Cortex of kidney (tissue), 1 donor: ENCODE measurements at places on chromosomes 6 and 20.

GRCh38 chr6:163952005-163952404, 537.5 kb downstream of the QKI start:
- no peak for DNase-seq

- no peak for DNase-seq
These were observed 30.1 kb upstream of the TAGAP start for GRCh38 chr6:159074876-159075275.

DNA sequence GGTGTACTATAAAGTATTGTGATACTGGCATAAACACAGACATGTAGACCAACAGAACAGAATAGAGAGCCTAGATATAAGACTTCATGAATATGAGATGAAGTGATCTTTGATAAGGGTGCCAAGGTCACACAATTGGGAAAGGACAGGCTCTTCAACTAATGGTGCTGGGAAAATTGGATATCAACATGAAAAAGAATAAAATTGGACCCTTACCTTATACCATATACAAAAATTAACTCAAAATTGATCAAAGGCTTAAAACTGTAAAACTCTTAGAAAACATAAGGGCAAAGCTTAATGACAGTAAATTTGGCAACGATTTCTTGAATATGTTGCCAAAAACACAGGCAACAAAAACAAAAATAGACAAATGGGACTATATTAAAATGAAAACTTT, 44.8 kb upstream of the TRAM2 start:
- no peak for DNase-seq

- DNase-seq = no peak
These were observed 6.1 kb downstream of the MYL9 start for GRCh38 chr20:36547186-36548005.

DNA sequence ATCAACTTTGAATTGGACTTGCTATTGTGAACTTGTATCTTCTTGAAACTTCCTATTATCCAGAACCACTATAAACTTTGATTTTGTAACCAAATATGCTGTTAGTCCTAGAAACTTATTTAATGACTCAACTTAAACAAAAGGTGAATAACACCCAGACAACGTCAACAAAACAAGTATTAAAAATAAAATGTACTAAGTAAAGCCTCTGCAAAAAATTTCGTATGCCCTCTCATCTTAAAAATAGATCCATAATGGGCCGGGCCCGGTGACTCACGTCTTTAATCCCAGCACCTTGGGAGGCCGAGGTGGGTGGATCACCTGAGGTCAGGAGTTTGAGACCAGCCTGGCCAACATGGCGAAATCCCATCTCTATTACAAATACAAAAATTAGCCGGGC, 401.7 kb downstream of the ESR1 start:
- DNase-seq = no peak

DNA sequence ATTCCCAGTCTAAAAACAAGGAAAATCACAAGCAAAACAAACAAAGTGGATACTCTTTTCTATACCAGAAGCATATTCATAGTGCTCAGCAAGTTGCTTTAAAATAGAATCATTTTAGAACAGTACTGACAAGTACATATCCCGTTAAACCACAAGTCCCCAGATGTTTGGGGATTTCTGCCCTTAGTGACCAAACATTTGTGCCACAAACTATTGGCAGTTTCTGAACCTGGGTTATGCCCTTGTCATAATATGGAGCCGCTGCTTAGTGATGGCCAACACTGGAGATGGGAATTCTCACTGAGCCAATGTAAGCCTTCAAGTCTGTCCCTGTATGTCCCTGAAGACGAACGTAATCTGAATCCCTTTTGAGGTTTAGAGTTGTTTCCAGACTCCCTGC, 436.7 kb upstream of the JAG1 start:
- no peak for DNase-seq

GRCh38 chr6:141359953-141360352, 772.8 kb upstream of the GJE1 start:
- no peak for DNase-seq

GRCh38 chr6:9699888-9700287, 715.0 kb downstream of the TFAP2A start:
- no peak for DNase-seq

GRCh38 chr6:133951881-133952814, 876 bp upstream of the TBPL1 start:
- no peak for DNase-seq

DNA sequence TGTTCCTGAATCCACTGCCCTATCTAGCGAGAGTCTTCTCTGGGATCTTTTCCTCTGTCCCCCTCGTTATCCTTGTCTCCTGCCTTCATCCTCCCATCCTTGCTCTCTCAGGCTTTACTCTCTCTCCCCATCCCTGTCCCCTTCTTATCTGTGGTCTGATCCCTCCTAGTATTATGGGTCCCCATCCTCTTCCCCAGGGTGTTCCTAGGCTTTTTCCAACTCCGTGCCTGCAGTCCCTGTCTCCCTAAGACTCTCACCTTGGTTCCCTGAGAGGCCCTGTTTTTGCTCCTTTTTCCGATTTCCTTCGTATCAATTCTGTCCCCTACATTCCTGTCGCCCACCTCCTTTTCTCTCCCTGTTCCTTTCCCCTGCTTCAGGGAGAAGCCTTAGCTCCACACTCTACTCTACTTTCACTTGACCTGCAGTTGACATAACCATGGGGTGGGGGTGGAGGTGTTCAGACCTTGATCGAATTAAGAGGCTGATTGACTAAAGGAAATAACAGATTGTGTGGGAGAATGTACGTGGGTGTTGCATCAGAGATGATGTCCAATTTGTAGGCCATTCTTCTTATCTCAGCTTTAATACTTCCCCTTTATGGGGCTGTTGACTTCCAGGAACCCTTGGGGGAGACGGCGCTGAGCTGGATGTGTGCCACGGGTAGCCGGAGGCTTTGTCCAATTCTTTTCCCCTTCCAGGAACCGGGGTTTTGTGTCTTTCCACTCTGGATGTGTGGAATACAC, 905 bp downstream of the PPARD start:
- DNase-seq = no peak

DNA sequence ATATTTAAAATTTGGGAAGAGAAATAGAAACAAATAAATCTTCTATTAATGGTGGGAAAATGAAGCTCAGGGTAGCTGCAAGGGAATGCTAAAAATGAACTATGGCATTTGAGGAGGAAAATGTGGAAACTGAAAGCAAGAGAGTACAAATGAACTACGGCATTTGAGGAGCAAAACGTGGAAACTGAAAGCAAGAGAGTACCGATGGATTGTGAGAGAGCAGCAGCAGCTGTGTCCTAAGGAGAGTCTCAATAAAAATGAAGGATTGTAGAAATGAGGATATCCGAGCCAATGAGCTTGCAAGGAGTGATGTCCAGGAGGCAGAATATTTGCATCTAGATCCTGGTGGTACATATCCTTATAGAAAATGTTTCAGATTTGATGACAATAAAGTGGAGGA, 547.1 kb upstream of the ZNF337 start:
- DNase-seq = no peak

DNA sequence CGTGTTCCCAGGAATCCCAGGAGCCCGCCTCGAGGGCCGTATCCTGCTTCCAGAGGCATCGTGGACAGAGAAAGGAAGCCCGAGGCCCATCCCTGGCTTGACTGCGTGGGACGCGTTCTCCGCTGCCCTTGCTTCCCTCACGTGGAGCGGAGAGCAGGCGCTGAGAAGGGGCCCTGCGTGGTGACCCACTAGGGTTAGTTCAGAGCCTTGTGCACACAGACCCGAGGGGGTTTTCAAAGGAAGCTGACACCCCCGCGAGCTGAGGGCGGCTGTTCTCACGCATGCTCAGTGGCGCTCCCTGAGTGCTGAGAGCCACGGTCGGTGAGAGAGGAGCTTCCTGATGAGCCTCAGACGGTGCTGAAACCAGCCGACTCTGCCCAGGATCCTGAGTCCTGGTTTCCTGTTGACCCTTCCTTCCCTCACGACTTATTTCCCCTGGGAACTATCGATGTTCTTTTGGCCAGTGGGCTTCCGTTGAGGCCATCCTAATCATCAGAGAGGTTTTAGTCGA, 28.9 kb upstream of the CCR6 start:
- no peak for DNase-seq
